ENCODE measurements at places on chromosomes 2 and 18. TPM values are rescaled to one million over a fixed set of nuclear protein-coding genes. Genes with fewer than 3 reads are reported as not detected.

DNA sequence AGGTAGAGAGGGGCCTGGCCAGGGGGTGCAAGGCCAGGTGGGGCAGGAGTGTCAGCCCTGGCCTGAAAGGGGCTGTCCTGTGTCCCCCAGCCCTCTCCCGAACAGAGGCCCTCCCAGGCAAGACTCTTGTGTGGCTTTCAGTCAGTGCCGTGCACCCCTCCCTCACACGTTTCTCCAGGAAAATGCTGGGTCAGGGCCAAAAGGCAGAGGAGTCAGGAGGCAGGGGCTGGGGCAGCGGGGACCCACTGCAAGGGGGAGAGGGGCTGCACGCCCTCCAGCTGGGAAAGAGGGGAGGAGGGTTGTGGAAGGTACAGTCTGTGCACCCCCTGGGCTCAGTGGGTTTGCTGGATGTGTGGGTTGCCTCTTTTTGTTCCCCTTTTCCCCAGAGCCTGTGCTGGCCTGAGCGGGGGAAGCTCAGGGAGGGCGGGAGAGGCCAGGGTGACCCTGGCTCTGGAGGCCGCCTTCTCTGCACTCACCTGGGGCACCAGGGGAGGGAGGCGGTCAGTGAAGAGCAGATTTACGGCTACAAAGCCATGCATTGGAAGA, 4.1 kb downstream of the KCNF1 start:
- no peak for DNase-seq

- DNase-seq: no peak
Measured at GRCh38 chr2:172305066-172305465, 122.3 kb upstream of the ITGA6 start.

- DNase-seq: no peak
Measured at GRCh38 chr2:10956006-10956790, 44.5 kb downstream of the KCNF1 start.

GRCh38 chr2:33322612-33323011, 153.8 kb upstream of the RASGRP3 start:
- no peak for DNase-seq

Gene ANKRD23
- 7.3 TPM for polyA plus RNA-seq

GRCh38 chr2:23900541-23901322, 26.2 kb downstream of the ATAD2B start:
- no peak for DNase-seq

Gene RAPH1
- 0.13 TPM for polyA plus RNA-seq

DNA sequence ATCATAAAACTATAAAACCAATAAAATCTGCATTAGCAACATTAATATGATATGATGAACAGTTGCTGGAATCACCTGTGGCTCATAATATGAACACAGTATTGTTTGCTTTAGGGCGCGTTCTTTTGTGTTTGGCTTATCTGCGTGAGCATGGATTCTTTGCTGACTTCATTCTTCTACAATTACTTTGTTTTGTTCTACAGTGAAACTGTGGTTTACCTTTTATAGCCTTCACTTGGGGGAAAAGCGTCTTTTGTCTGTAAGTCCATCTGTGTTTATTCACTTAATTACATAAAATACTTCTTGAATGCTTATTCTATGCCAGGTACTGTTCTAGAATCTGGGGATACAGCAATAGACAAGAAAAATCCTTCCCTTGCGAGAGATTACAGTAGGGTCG, 74.0 kb upstream of the SEC11C start:
- DNase-seq: no peak

Gene ICA1L
- polyA plus RNA-seq: 2.4 TPM
